ENCODE measurements at places on chromosomes 1 and 21. TPM values are rescaled to one million over a fixed set of nuclear protein-coding genes. Genes with fewer than 3 reads are reported as not detected.

GRCh38 chr1:66372522-66373101 lies 161.3 kb upstream of the SGIP1 start:
- no peak for DNase-seq

SH2D1B gene
- total RNA-seq: not detected

DNA sequence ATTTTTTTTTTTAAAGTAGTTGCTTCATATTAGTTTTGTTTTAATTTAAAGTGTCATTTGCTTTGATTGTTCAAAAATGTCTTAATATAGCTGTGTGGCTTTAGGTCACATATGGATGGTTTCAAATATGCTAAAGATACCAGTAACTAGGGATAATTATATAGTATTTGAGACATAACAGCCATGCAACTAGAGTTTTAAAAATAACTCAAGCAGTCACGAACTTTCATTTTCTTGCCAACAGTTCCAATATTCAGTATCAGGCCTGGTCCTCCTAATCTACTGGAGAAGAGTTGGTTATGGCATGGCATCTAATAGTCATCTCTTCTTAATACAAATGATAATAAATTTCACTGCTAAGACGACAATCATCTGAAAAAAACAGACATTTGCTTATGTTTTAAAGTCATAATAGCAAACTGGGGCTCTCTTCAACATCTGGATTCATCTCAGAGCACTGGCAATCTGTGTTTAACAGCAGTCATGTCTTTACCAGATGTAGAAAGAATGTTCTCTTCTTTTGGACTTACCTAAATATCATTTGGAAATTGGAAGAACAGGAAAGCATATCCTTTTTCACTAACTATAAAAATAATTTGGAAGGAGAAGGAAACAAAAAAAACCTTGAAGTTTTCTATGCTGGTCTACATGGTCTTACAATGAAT lies 24.1 kb upstream of the A3GALT2 start:
- no peak for DNase-seq

PTPRC gene
- total RNA-seq: not detected

- no peak for DNase-seq
Measured at GRCh38 chr1:169108863-169109560, 2.5 kb downstream of the ATP1B1 start.

- DNase-seq: no peak
Measured at GRCh38 chr1:200112290-200112689, 84.8 kb downstream of the NR5A2 start.

NTPCR gene
- total RNA-seq: 73.1 TPM

DNA sequence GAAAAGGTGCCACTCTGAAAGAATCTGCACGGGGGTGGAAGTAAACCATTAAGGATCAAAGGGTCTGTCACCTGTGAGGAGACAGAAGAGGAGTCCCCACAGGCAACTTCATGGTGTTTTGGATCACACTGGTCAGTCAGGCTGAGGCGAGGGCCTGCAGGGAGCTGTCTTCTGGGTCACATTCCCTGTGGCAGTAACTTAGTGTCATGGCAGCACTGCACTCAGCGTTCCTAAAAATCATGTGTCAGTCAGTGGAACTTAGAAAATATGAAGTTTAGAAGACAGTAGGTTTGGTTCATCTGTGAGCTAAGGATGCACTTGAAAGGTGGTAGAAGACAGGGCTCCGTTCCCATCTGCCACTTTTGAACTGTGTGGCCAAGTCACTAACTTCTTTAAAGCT lies 43.5 kb upstream of the CD101 start:
- DNase-seq: no peak

GRCh38 chr1:91833946-91834345 lies 52.0 kb downstream of the TGFBR3 start:
- no peak for DNase-seq

TTC39A gene
- 5.5 TPM for total RNA-seq

DENND2C gene
- total RNA-seq: 4.1 TPM

DNA sequence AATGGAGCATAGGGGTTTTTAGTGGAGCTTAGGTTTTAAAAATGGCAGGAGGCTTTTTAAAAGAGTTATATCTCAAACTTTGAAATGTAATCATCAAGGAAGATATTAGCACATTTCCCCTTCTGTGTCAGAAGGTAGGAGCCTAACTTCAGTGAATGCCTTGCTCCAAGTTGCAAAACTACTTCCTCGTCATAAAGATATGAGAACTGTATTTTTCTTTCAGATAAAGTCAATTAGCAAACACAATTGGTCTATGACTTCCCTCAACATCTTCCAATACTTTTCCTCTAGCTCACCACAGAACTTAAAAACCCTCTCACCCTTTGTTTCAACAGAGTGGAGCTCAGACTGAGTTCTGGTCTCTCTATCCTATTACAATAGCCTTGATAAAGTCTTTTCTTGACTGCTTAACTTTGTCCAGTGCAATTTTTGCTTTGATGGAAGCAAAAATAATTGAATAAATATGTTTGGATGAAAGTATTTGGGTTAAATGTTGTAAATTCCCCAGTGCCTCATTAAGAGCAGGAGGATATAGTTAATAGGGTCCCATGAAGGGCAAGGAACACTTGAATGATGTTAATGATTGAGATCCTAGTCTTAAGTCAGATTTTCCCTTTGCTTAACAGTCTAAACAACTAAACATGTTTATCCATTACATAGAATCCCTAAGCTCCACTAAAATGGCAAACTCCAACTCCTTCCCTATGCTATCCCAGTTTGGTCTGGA lies 58.9 kb downstream of the TNFSF18 start:
- no peak for DNase-seq

GRCh38 chr1:30765556-30766434 lies 8.2 kb upstream of the LAPTM5 start:
- DNase-seq: no peak

FALEC gene
- total RNA-seq: not detected
